SW480 (cell line): ENCODE measurements at places on chromosomes 3 and 15.

DNA sequence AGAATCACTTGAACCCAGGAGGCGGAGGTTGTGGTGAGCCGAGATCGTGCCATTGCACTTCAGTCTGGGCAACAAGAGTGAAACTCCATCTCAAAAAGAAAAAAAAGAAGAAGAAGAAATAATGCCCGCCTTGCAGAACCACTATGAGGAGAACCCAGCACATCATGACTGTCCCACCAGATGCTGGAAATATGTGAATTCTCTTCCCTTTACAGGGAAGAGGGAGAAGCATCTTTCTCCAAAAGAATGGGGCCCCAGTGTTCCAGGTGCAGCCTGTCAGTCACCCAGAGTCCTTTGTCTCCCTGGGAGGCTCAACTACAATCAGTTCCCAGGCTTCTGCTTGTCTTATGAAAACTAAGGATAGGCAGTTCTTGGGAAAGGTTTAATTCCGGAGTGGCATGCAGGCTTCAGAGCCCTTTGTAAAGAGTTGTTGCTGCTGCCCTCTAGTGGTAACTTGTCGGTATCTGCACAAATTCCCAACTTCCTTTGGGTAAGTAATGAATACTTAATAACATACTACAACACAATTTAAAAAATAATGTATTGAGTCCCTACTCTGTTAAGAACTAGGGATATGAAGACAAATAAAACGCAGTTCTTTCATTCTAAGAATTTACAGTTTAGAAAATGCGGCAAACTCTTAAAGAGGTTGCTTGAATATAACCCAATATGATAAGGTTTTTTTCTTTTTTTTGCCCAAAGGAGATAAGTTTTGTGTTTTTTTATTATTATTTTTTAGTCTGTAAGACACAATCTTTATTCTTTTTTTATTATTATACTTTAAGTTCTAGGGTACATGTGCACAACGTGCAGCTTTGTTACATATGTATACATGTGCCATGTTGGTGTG is 18.6 kb upstream of the TICRR start:
- peak; percentile 73 for DNase-seq

- DNase-seq: no peak
Measured at GRCh38 chr15:99320374-99321215, 69.3 kb downstream of the LRRC28 start.

GRCh38 chr15:52551762-52552161 is 17.1 kb downstream of the ARPP19 start:
- no peak for DNase-seq

- DNase-seq: no peak
Measured at GRCh38 chr15:63484433-63485186, 19.8 kb upstream of the USP3 start.

DNA sequence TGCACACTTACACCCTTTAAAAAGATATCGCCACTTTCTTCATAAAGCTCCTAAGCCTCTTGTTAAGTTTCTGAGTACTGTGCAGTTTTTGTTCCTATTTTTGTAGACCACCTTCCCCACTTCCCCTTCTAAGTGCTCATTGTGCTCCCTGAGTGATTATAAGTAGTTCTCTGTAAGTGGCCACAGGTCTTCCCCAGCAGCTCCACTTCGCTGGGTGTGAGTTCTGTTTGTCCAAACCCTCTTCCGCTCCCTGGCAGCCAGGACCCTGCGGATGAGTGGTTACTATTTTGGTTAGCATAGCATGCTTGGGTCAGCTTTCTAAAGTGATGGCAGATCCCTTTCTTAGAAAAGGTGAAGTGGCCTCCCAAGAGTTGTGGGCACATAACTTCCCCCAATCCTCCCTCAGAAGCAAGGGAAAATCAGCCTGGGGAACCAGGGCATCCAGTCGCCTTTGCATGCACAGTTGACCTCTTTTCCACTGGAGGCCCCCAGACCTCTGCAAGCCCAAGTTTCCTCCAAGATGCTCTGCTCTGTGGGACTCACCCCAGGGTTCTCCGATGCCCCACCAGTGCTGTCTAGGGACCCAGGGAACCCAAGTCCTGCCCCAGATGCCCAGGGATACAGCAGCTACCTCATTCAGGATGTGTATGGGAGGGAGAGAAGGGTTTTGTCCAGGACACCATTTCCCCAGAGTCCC is 69.6 kb downstream of the ATP10A start:
- DNase-seq: no peak

- no peak for DNase-seq
Measured at GRCh38 chr15:95265419-95265997, 1034.1 kb downstream of the MCTP2 start.

DNA sequence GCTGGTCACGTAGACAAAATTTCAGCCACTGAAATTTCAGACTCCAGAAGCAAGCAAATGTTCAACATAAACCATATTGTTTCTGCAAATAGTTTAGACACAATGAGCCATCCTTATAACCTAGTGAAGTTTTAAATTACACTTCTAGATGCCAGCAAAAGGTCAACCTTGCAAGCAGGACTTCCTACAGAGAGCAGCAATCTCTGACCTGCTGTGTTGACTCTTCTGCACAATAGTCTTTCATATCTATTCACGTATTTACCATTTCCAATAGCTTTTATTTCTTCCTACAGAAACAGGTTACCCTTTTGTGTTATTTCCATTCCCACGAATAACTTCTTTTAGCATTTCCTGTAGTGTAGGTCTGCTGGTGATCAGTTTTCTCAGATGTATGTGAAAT is 10.6 kb downstream of the LMLN start:
- DNase-seq: no peak

- DNase-seq: no peak
Measured at GRCh38 chr15:75591655-75592364, 12.7 kb upstream of the PTPN9 start.

DNA sequence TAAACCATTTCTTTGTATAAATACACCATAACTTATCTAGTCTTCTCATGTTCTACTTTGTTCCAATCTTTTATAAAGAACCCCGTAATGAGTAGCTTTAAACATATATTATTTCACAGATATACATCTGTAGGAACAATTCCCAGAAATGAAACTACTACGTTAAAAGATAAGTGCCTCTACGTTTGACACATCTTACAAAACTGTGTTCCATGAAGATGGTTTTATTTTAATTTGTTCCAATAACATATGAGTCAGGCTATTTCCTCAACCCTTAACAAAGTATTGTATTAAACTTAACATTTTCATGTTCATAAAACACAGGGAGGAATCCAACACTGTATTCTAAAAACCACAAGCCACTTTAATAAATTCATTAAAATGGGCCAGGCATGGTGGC is 52.9 kb downstream of the TRPM7 start:
- DNase-seq: no peak

DNA sequence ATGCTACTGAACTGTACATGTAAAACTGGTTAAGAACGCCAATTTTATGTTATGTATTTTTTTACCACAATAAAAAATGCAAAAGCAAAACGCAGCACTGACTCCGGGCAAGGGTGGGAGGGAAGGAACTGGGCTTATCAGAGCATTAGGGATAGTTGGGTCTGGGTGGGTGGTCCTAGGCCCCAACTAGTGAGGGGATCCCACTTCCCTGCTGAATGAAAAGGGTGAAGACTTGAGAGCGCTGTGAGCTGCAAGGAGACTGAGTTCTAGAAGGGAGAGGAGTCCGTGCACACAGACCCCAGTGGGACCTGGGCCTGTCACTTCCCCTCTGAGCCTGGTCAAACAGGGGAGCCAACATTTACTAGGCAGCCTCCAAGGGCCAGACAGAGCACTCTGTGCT is 98.6 kb downstream of the TPRA1 start:
- DNase-seq: no peak

- no peak for DNase-seq
Measured at GRCh38 chr15:81304226-81304625, 19.7 kb downstream of the STARD5 start.

- DNase-seq: peak; percentile 53
Measured at GRCh38 chr15:76185716-76186115, 125.6 kb downstream of the ETFA start.

- peak; percentile 65 for DNase-seq
Measured at GRCh38 chr3:115099986-115100571, 47.0 kb downstream of the ZBTB20 start.

DNA sequence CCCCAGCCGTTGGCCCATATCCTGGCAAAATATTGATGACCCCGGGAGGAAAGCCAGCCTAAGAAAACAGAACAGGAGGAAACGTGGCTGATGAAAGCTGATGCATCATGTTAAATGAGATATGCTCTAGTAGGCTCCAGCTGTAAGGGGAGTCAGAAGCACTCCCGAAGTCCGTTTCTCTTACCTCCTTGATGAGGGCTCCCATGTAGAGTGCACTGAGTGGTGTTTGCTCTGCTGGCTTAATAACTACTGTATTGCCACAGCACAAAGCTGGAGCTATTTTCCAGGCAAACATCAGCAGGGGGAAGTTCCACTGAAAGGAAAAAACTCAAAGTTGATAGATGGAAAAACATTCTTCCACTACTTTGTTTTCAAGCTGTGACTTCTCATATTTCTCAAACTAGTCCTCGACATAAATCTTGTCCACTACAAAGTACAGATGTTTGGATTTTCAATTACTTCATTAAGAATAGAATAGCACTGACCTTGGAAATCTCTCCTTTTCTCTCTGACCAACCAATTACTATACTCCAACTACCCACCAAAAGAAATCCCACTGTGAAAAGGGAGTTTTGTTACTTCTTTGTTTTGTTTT is 72.7 kb downstream of the ALDH1A2 start:
- DNase-seq: no peak

- no peak for DNase-seq
Measured at GRCh38 chr3:39143051-39143885, 10.1 kb downstream of the CSRNP1 start.

DNA sequence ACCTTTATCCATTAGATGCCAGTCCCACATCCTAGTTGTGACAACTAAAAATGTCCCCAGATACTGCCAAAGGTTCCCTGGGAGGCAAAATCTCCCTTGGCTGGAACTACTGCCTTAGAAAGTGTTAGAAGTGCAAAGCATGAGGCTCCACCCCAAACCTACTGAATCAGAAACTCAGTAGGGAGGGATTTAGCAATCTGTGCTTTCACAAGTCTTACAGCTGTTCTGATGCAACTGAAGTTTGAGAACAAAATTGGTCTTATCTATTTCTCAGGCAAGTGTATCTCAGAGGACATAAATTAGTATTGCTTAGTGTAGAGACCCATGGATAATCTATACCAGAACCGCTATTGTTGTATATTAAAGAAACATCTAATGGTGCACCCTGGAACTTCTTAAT is 70.2 kb downstream of the CLDN1 start:
- DNase-seq: no peak

DNA sequence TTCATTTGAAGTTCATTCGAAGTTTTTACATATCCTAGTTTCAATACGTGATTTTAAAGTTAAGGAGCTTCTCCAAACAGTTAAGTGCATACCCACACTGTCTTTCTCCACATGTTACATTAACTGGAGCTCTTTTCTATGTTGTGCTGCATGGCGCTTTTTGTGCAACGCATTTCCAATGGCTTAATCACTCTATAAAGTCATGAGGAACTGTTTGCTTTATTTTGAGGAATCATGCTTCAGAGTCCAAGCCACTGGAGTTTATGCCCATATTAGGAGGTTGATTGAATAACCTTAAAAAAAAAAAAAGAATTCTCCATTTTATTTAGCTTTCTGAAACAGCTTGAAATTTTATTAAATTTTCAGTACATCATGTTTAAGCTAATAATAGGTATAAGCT is 109.4 kb upstream of the MBNL1 start:
- DNase-seq: no peak

DNA sequence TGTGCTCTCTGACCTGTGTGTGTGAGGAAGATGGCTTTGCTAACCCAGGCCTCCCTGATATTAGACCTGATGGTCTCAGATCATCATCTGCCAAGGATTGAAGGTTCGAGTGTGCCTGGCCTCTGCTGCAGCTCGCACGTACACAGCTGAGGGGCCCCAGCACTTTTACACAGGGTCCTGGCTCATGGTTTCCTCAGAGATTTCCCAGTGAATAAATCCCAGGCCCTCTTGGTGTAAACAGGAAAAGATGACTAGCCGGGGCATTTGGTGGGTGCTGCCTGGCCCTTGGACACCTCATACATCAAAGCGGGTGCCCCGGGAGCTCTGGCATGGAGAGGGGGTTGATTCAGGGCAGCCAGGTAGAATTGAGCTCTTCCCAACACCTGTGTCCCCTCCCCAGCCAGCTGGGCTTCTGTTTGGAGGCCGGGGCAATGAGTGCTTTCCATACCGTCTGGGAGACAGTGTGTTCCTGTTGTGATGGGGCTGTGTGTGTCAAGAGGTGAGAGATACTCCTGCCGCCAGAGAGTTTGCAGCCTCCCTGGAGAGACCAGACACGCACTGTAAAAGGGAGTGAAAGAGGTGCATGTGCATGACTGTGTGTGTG is 72.5 kb upstream of the TLE3 start:
- DNase-seq: no peak
